Hindlimb muscle (tissue), 1 donor: ENCODE measurements at places on chromosomes 11 and 22.

GRCh38 chr11:66418168-66418985 lies 2.5 kb upstream of the NPAS4 start:
- peak; percentile 65 for DNase-seq

- no peak for DNase-seq
These were observed 131.9 kb upstream of the NARS2 start for GRCh38 chr11:78706551-78706950.

DNA sequence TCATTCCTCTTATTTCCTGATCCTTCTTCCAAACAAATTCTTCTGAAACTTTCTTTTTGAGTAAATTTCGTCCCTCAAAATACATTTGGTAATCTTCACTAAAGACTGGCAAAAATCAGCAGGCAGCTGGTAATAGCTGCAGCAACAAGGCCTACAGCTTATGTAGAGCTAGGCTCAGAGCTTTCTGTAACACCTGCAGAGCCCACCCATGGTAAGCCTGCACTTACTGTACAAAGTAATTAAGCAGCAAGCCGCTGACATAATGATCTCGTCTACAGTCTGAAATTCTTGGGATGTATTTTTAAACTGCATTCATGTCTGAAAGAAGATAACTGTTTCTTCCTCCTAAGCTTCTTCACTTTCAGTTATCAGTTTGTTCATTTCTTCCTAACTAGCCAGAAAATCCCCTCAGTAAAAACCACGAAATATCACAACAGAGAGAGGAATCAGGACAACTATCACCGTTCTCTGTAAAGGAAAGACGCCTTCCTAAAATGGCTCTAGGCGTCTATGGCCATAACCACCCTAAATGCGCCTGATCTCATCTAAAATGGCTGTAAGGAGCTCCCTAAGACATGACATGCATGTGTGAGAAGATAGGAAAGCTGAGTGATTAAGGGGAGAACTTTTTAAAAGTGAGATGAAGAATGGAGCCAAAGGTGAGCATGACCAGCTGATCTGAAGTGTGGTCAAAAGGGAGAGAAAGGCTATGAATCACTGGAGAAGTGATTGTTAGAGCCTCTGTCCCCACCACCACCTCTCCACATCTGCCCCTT lies 56.2 kb downstream of the DENND5A start:
- DNase-seq: no peak

- no peak for DNase-seq
These were observed 48.4 kb downstream of the CHRDL2 start for GRCh38 chr11:74682731-74683278.

DNA sequence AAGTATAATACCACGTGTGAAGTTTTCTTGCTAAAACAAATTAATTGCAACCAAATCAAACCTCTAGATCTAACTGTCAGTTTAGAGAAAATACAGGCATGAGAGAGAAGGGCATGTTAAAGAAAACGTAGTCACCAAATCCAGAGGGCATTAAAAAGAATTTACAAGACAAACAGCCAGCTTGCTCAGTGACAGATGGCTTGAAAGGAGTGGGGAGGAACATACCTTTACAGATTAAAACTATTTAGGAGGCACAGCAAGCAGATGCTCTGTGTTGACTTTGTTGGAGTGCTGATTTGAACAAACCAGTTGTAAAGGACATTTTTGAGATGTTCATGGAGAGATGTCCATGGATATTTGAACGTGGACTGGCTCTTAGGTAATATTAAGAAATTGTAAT lies 96.9 kb downstream of the ATXN10 start:
- DNase-seq: no peak

GRCh38 chr11:99325847-99326246 lies 305.1 kb downstream of the CNTN5 start:
- DNase-seq: no peak

- no peak for DNase-seq
These were observed 33.3 kb upstream of the ADSL start for GRCh38 chr22:40313007-40313406.

- no peak for DNase-seq
These were observed 46.2 kb upstream of the CTTN start for GRCh38 chr11:70352100-70352499.

GRCh38 chr11:63017306-63017974 lies 1.8 kb upstream of the SLC22A8 start:
- no peak for DNase-seq
